ENCODE measurements at places on chromosomes 11 and 22.

DNA sequence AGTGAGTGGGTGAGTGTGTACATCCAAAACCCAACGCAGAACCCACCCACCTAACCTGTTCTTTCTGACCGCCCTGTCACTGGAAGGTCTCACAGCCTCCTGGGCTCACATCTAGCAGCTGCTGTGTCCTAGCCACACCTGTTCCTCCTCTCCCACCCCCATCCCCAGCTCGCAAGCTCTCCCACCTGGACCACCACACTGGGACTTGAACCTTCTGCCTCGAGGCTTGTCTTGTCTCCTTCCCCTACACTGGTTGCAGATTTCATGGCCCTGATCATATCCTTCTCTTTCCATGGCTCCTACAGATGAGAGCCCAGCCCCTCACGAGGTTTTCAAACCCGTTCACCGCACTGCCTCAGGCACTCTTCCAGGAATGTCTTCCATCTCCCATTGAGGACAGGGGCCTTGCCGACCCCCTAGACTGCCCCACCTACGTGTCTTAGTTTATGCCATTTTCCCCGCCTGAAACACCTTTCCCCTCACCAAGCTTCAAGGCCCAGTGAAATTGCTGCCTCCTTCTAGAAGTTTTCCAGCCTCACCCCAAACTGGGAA, 6.7 kb downstream of the IFITM10 start:
- no peak for DNase-seq

DNA sequence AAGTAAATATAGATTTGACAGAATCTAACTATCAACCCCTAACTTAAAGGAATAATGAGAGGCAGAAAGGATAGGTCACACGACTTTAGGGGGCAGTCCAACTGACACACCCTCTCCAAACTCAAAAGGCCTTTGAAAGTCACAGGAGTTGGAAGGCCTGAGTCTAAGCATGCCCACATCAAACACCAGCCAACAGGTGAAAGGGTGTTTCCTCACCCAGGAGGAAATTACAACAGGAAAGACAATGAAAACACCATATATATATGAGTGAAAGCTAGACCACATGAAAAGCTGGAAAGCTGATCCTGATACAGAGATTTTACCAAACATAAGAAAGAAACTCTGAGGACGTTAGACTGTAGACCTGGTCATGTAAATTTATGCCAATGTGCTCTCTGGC, 10.5 kb upstream of the DEPDC7 start:
- no peak for DNase-seq

DNA sequence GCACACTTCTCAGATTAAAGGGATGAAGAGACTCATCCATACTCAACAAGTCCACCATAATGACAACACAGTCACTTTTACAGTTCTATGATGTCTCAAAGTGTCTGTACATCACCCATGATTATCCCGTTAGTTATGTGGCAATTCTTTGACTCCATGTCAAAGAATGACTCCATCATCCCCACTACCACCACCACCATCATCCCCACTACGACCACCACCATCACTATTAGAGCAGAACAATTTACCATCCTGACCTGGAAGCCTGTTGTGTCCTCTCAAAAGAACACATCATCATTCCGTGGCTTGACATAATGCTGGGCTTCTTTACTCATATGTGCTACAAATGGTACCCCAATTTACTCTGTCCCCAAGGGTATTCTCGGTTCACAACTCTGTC, 13.7 kb downstream of the PRR5L start:
- no peak for DNase-seq

DNA sequence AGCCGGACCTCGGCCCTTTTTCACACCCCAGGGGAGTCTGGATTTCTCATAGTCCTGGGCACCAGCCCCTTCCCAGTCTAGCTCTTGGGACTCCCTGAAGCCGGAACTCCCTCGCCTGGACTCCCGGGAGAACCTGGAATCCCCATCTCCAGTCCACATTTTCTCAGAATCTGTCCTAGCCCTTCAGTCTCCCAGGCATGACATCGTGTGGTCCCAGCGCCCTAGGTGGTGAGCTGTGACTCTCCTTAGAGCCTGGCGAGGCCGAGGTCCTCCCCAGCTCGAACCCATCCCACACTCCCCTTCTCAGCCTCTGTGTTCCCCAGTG, 673 bp upstream of the DUSP18 start:
- DNase-seq, result no peak

DNA sequence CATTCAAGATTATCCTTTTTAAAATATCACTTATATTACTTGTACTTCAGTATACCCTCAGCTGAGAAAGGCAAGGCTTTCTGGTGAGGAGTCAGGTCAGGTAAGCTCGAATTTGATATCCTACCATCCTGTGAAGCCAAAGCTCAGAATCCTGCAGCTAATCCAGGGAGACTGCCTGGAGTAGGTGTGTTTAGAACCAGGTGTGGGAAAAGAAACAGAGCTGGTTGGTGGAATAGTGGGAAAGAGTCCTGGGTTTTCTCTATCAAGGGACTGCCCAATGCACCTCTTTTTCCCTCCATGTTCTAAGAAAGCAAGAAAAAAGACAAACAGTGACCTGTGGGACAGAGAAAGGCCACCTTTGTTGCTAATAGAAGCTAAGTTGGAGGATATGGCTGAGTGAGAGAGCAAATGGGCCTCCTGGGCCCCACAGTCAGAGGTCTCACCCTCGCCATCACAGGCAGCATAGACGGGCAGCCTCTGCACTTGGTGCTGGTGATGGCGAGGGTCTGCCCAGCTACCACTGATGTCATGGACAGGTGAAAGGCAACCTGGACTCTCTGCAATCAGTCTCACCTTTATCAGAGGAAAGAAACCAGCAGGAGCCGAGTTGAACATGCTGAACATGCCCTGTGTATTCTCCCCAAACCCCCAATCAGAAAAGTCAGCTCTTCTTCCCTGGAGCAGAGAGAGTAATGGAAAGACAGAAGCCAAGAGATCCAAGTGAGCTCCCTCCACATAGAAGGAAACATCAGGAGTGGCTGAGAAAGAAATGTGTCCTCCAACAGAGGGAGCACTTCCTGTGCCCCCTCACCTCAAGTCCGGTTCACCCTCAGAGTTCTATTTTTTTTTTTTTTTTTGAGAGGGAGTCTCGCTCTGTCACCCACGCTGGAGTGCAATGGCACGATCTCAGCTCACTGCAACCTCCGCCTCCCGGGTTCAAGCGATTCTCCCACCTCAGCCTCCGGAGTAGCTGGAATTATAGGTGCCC, 491.3 kb downstream of the BUD13 start:
- no peak for DNase-seq

All from CD4-positive, alpha-beta T cell (primary cell).